Suppressor macrophage (primary cell): ENCODE measurements at places on chromosomes 5 and 9.

- no peak for DNase-seq
These were observed 164.6 kb upstream of the MEF2C start for GRCh38 chr5:89047571-89047970.

DNA sequence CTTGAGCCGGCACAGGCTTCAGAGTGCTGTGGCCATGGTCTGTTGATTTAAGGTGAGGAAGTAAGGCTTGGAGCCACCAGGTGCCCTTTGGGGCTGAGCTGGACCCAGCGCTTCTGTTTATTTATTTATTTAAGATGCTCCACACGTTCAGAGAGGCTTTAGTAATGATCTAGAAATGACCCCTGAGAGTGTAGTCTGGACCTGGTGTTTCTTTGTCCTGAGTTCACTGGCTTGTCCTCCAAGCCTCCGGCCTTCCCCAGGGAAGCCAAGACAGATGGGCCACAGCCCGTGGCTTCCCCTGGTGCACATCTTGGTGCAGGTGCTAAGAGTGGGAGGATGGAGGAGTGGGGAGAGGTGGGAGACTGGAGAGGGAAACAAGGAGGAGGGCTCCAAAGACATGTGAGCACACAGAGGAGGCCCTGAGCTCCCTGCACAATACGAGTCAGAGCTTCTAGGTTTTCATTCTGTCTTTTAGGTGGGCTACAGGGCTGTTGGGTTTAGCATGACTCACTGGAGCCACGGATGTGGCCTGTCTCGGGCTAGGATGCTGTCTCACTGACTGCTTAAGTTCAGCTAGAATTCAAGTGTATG lies 56.9 kb downstream of the AHRR start:
- no peak for DNase-seq

- DNase-seq, result no peak
These were observed 151.8 kb upstream of the RAD23B start for GRCh38 chr9:107131108-107131799.

DNA sequence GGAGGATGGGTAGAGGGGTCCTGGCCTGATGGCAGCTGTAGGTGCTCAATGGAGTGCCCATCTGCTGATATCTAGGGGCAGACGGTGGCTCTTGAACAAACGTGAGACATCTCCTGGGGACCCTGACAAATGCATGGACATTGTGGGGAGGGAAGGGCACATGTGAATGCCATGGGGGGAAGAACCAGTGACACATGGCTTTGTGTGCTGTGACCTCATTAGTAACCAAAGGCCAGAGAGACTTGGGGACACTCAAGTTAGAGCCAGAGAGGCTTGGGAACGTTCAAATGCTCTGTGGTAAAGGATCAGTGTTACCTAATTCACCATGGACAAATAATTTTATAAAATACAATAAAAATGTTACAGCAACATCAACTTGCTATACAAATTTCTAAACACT lies 151.8 kb downstream of the ESM1 start:
- DNase-seq, result no peak

DNA sequence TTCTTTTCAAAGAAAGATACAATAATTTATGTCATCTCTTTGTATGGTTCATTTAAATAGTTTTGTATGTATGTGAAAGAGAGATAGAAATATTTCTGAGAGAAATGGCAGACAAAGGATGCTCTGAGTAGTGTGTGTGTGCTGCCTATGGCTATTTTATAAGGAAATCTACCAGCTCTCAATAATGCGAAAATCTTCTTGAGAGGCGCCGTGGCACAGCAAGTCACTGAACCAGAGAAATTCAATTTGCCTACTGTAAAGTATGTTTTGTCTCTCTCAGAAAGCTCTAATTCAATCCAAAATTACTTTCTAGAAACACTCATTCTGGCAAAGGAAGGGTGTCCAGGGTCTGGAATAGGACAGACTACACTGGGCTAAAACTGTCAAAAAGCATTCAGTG lies 1981.1 kb downstream of the EFNA5 start:
- no peak for DNase-seq

DNA sequence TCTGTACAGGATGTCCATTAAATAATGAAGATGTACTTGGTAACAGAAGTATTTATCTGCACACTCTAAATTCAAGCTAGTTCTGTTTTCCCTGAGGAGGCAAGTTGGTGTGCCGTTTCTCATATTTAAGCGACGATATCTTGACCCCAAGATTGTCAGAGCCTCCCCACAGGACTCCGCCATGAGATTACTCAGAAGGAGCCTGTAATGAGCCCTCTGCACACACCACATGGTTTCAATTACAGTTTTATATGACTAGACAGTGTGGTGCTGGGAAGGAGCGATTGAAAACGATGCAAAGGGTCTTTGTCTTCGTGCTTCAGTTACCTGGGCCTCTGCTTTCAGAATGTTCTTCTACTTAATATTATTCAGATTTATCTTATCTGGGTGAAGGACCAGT lies 840.4 kb upstream of the WWC1 start:
- DNase-seq, result no peak

- no peak for DNase-seq
These were observed 22.5 kb upstream of the PTGS1 start for GRCh38 chr9:122348288-122348777.

- no peak for DNase-seq
These were observed 186.6 kb upstream of the PANK3 start for GRCh38 chr5:168765551-168766425.

DNA sequence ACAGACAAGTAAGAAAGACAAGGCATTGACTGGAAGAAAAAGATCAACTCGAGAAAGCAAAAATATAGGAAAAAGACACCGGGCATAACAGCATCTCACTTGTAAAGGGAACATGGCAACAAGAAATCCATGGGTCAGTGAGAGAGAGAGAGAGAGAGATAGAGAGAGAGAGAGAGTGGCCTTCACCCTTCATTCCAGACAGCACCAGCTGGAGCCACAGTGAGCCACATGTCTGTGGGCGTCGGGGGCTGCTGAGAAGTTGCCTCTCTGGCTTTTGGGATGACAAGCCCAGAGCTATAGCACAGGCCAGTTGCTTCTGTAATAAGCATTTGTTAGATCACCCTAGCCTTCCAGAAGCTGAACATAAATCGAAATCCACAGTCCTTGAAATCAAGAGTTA lies 20.3 kb upstream of the ENC1 start:
- DNase-seq, result peak; percentile 29

DNA sequence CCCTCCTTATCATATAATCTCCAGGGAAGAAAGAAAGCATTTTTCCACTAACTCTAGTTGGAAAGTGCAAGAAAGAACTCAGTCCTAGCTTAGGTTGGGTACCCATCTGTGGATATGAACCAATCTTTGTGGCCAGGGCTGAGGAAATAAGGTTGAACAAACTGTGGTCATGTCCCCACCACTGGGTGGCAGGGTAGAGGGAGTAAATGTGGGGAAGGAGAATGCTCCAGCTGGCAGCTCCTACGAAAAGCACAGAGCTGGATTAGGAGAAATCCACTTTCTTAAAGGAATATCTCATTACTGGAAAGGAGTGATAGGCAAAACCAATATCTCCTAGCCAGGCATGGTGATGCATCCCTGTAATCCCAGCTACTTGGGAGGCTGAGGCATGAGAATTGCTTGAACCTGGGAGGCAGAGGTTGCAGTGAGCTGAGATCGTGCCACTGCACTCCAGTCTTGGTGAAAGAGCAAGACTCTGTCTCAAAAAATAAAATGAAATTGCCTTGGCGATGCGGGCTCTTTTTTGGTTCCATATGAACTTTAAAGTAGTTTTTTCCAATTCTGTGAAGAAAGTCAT lies 175.1 kb downstream of the CCDC192 start:
- DNase-seq, result peak; percentile 61

DNA sequence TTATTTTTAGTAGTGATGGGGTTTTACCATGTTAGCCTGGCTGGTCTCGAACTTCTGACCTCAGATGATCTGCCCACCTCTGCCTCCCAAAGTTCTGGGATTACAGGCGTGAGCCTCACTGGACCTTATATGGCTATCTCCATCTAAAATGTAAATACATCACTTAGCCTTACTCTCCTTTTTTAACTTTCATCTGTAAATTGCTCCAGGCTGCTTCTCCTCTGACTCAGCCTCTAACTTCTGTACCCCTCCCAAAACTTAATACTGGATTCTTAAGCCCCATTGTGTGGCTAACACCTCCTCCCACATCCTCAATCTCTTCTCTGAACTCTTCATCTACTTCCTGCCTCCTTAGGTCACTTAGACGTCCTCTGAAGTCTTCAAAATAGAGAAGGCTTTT lies 4.0 kb downstream of the SNX30 start:
- DNase-seq, result no peak

DNA sequence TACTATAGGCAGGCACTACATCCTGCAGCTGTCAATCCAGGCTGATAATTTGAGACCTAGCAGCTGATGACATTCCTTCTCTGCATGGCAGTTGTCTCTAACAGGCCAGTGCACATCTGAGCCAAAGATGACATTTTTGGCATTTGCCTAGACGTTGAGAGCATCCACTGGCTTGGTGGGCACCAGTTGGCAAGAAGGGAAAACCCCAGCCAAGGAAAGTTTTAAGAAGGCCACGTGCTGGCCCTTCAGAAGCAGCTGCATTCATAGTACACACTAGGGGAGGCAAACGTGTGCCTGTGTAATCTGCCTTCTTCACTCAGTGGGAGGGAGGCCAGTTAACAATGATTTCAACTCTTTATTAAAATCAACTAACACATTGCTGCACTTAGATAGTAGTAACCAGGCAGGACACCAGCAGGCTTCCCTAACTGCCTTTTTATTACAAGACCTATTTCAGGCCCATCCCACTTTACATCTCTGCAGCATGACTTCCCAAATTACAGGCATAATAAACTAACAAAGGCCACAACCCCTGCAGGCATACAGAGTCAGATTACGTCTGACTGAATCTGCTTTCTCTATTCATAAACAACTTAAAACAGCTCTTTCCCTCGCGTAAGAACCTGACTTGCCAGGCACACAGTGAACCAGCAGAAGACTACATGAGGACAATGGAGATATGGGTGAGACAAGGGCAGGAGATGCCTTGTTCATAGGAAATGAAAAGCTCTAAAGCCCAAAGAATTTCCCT lies 576.3 kb downstream of the PDE4D start:
- DNase-seq, result no peak

DNA sequence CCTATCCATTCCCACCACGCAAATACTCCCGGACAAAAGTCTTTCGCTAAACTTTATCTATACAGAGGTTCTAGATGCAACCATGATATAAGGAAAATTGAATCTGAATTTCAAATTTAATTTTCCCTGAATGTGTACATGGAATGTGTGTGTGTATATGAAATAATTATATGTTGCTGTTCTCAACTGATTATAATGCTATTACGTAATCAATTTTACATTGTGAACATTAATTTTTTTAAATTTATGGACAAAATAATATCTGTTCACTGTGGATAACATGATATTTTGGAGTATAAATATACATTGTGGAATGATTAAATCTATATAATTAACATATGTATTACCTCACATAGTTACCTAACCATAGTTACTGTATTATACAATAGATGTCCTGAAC lies 1250.6 kb downstream of the EFNA5 start:
- DNase-seq, result no peak

GRCh38 chr5:143642791-143643190 lies 169.2 kb upstream of the HMHB1 start:
- DNase-seq, result peak; percentile 43

- DNase-seq, result no peak
These were observed 24.7 kb upstream of the GLRX start for GRCh38 chr5:95847261-95847592.

DNA sequence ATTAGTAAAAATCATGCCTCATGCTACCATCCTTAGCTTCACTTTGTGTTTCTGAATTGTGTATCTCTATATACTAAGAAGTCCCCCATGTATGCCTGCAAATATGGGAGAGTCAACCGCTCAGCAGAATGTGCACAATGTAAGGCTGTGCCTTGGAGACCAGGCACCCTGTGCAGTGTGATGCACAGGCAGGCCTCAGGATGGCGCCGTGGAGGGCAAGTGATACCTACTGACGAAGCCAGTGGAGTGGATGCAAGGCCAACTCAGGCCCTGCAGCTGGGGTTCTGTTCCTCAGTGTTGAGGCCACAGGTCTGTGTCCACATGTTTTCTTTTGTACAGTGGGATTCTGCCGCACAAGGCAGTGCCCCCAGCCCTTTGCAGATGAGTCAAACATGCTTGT lies 28.4 kb downstream of the SYK start:
- no peak for DNase-seq

- DNase-seq, result no peak
These were observed 23.7 kb downstream of the CWC27 start for GRCh38 chr5:64792469-64792868.

- no peak for DNase-seq
These were observed 42.3 kb upstream of the LPCAT1 start for GRCh38 chr5:1565737-1566734.

DNA sequence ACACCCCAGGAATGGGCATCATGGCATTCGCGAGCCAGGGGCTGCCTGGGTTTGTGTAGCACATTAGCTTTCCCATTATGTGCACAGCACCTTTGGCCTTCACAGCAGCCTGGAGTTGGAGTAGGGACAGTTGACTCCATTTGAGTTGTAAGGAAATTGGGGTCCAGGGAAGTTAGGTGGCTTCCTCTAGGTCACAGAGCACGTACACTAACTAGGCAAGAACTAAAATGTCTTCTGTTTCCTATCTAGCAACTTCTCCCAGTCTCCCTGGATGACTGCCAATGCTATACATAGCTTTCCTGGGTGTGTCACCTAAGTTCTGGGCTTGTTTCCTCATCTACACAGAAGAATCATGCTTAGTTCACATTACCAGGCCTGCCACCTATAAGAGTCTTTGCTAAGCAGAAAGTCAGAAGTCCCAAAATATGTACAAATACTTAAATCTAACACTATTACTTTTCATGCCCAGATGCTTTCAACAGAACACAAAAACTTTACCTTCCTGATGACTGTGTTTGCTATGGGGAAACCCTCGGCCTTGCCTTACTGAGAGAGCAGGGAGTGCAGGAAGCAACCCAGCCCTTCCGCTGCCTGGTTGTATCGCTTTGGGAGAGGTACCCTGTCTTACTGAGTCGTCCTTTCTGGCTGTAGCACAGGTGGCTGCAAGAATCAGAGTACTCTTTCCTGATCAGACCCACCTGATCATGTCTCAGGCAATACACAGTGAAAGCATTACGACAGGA lies 12.0 kb downstream of the MACROH2A1 start:
- peak; percentile 96 for DNase-seq

GRCh38 chr9:127570533-127571111 lies 41.5 kb upstream of the STXBP1 start:
- DNase-seq, result peak; percentile 30

DNA sequence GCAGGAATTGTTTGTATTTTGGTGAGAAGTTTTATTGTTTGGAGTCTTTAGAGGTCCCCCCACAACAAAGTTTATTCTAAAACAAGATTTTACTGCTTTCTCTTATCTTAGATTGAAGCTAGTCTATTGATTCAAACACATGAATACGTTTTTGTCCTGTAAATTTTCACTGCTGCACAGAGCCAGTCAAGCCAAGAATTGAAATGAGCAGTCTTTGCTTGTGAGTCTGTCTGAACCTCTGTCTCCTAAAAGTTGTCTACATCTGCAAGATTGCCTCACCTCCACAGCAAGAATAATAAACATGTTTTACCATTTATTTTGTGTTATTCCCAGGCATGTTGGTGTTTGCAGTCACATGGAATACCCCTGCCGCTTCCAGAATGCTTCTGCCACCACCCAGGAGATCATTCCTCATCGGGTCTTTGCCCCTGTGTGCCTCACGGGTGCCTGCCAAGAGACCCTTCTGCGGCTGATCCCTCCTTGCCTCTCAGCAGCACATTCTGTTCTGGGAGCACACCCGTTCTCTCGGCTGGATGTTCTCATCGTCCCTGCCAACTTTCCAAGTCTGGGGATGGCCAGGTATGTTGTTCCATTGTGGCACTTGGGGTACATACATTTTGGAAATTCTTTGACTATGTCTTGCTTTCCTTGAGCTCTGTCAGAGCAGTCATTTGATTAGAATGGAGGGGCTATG lies 74.1 kb downstream of the AOPEP start:
- no peak for DNase-seq
